CD14-positive monocyte (primary cell): ENCODE measurements at places on chromosomes 1 and 21.

DNA sequence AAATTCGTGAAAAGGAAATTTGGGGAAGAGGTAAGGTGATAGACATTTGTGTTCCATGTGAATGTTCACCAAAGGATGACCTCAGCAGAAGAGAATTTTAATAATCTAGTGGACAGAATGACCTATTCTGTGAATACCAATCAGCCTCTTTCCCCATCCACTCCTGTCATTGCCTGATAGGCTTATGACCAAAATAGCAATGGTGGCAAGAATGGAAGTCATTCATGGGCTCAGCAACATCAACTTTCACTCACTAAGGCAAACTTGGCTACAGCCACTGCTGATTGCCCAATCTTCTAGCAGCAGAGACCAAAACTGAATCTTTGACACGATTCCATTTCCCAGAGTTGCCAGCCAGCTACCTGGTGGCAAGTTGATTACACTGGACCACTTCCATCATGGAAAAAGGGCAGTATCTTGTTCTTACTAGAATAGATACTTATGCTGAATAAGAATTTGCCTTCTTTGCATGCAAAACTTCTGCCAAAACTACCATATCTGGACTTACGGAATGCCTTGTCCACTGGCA is 348.7 kb upstream of the PBX1 start:
- DNase-seq: no peak

GRCh38 chr1:180927841-180928240 is 15.1 kb downstream of the KIAA1614 start:
- DNase-seq: no peak

DNA sequence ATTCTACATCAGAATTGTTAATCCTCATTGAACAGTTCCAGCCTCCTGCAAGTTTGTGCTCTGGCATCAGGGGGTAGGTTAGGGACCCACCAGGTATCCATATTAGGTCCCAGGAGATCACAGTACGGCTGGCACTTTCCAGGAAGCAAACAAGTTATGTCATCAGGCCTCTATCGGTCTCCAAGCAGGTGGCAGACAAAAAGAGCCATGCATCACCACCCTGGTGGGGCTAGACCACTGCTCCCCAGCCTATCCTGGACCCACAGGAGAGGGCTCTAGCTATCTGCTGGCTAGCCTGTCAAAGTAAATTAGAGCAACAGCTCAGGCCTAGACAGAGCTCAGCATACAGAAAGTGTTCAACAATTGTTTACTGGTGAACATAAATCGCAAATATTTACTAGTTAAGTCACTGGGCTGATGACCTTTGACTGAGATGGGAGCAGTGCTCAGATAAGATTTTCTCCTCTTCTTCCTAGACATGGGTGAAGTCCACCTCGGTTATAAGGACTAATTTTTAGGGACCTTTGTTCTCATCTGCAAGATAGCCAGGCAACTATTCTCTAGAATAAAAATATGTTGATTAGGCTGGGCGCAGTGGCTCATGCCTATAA is 6.4 kb downstream of the NUAK2 start:
- no peak for DNase-seq

- DNase-seq: no peak
Observed at GRCh38 chr21:21232320-21232719, 234.1 kb downstream of the NCAM2 start.

DNA sequence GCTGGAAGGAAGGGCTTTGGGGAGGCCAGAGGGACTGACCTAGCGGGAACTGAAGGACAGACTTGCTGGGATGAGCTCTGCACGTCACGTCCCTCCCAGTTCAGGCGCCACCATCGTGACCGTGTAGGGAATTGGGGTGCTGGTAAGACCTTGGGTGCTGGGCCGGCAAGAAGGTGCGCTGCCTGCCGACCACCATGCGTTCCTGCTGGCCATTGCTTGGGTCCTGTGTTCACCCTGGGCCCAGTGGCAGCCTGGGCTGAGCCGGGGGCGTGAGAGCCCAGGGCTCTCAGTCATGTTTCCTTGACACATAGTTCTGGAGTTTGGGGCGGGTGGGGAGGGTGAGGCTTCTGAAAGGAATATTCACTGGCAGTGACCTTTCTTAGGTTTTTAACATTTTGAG is 176.0 kb downstream of the CAMTA1 start:
- DNase-seq: no peak
